ENCODE measurements at places on chromosomes 5 and 9.
A peak's percentile ranks its signal among the peaks of the same experiment; 100 is the strongest.

GRCh38 chr5:81556809-81557208 lies 162.9 kb upstream of the ACOT12 start:
- DNase-seq: no peak

DNA sequence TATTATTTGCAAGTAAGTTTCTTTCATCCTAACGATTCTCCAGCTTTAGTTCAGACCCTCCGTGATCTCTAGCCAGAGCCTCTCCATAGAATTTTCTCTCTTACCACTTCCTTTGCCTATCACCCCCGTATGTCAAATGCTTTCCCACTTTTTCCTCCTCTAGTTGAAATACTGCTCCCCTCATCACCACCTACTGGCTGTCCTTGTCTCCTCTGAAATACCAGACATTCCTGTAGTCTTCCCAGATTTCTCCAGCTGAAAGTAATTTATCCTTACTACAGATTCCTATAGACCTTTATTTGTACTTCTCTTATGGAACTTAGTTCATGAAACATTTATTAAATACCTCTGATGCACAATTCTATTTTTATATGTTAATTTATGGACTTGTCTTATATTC lies 36.0 kb upstream of the GLIPR2 start:
- DNase-seq: no peak

- DNase-seq: no peak
These were observed 109.8 kb upstream of the ZNF462 start for GRCh38 chr9:106753155-106753671.

- peak; percentile 85 for DNase-seq
These were observed 602.7 kb upstream of the ZNF608 start for GRCh38 chr5:125348936-125349831.

GRCh38 chr9:108972626-108973209 lies 38.5 kb downstream of the ABITRAM start:
- peak; percentile 34 for DNase-seq

GRCh38 chr5:136620016-136620419 lies 254.7 kb upstream of the TRPC7 start:
- DNase-seq: no peak

GRCh38 chr9:97348871-97349270 lies 41.4 kb downstream of the CCDC180 start:
- DNase-seq: no peak

GRCh38 chr5:159907689-159908590 lies 8.3 kb upstream of the ADRA1B start:
- DNase-seq: no peak

GRCh38 chr9:76438841-76439588 lies 20.0 kb upstream of the GCNT1 start:
- DNase-seq: no peak

GRCh38 chr5:141208478-141208877 lies at the start of gene PCDHB12:
Gene PCDHB12, plus strand, starts transcription at chr5:141208719. Its CDS starts 189 bp downstream, at chr5:141208908.
- peak; percentile 51 for DNase-seq
